ENCODE measurements at places on chromosomes 6 and 20.

DNA sequence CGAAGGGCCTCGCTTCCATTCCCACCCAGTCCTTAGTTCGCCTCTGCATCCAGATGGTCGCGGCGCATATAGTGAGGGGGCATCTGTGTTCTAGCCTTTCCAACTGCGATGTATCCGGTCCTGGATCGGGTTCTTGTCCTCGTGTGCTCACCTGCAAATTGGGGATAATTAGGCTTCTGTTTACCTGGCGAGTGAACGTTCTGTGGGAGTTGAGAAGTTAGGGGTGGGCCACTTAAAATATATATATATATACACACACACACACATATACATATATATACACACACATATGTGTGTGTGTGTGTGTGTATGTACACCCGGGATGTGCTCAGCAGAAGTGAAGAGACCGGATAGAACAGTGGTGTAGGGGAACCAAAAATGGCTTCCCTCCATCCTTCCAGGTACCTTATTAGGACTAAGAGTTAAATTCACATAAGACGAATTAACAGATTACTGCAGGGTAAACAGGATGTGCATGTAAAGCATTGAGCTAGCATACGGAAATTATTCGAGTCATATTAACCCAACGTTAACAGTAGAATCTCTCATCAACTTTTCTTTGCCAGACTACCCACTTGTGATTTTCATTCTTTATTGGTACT, 537 bp downstream of the CSTF1 start:
- no peak for DNase-seq

DNA sequence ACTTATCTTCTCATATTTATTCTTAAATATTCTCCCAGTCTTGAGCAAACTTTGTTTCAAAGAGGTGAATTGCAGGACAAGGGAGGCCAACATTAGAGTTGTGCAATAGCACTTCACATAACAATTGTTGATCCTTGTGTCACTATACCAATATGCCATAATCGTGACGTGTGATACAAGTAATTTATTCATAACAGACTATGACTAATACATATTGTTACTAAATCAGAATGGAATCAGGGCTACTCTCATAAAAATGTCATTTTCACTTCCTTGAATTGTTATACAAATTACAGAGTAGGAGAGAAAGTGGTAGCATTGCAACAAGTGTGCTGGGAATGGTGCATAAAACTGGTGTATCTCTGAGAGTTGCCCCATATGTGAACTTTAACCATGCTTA, 37.2 kb upstream of the PLCB1 start:
- DNase-seq = no peak

GRCh38 chr6:157909282-157909664, 72.4 kb upstream of the SYNJ2 start:
- DNase-seq = no peak

GRCh38 chr6:16258709-16259075, 20.3 kb downstream of the GMPR start:
- DNase-seq = no peak

GRCh38 chr6:130843575-130844320, 16.5 kb downstream of the SMLR1 start:
- no peak for DNase-seq

- no peak for DNase-seq
Measured at GRCh38 chr6:158698931-158699330, 49.1 kb downstream of the SYTL3 start.

- no peak for DNase-seq
Measured at GRCh38 chr20:48805286-48805685, 22.5 kb downstream of the PREX1 start.

- no peak for DNase-seq
Measured at GRCh38 chr6:11654876-11655275, 117.3 kb downstream of the TMEM170B start.

- DNase-seq = no peak
Measured at GRCh38 chr20:61708891-61709290, 356.8 kb downstream of the TAF4 start.

DNA sequence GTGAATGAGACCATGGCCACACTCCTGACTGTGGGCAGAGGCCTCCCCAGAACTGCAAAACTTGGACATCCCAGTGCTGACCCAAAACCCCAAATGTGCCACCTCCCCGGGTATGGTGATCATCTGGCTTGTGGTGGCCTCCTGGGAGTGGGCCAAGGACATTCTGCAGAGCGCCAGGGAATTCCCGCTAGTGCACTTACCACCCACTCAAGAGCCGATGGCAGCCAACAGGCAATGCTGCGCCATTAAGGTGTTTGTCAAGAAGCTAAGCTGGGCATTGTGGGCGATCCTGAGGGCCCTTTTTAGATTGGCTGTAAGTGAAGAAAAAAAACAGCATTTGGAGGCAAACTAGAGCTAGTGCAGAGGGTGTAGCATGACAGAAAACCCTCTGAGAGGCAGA, 9.4 kb downstream of the MMP24 start:
- DNase-seq = no peak

- DNase-seq = no peak
Measured at GRCh38 chr6:98839781-98840361, 5.5 kb downstream of the POU3F2 start.

DNA sequence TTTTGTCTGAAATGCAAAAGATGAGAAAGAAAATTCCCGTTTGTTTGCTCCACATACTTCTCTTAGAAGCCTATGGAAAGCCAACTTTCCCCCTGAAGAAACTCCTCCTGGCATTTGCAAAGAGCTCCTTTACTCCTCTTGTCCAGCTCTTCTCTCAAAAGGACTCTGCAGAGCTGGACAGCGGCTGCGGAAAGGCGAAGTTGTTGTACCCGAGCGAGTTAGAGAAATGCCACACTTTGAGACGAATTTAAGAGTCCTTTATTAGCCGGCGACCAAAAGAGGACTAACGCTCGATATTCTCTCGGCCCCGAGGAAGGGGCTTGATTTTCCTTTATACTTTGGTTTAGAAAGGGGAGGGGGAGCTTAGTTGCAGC, 157.8 kb downstream of the TRIM27 start:
- DNase-seq = no peak
